ENCODE measurements at places on chromosomes 12 and 14. TPM values are rescaled to one million over a fixed set of nuclear protein-coding genes. Genes with fewer than 3 reads are reported as not detected.

GRCh38 chr12:39294715-39295114, 148.2 kb downstream of the KIF21A start:
- no peak for DNase-seq

DNA sequence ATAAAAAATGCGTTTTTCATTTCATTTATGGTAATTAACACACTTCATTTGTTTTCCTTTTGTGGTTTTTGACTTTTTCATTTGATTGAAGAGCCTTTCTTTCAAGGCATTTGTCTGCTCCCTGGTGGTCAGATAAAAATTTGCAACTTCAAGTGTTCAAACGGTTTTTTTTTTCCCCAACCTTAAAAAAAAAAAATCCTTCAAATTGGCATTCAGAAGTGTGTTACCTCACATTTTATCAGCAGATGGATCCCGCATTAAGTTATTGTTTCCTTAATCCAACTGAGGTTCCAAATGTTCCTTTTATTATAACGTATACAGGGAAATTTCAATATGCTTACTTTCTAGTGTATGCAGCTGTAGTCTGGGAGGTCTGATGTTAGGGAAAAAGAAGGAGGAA, 47.2 kb downstream of the MYF5 start:
- no peak for DNase-seq

The SOAT2 gene
- 0.92 TPM for total RNA-seq

- DNase-seq: no peak
Observed at GRCh38 chr12:48764521-48764920, 24.4 kb downstream of the ADCY6 start.

- no peak for DNase-seq
Observed at GRCh38 chr14:54440037-54440436, 1.1 kb downstream of the CNIH1 start.

GRCh38 chr12:103947871-103948555, 17.7 kb upstream of the TDG start:
- DNase-seq: no peak

GRCh38 chr12:75921622-75922289, 109.8 kb downstream of the PHLDA1 start:
- DNase-seq: no peak

The SOX5 gene
- total RNA-seq: 31.7 TPM

- DNase-seq: no peak
Observed at GRCh38 chr12:8609061-8609570, 3.5 kb downstream of the AICDA start.

GRCh38 chr14:105499256-105500035, 8.4 kb downstream of the TEDC1 start:
- no peak for DNase-seq

- no peak for DNase-seq
Observed at GRCh38 chr12:124875803-124876132, 12.1 kb upstream of the SCARB1 start.

The COX8C gene
- not detected for total RNA-seq

- DNase-seq: no peak
Observed at GRCh38 chr12:28645436-28645835, 455.2 kb downstream of the CCDC91 start.

The SDSL gene
- total RNA-seq: 33.6 TPM

The CLEC14A gene
- total RNA-seq: 6.2 TPM

The GLT1D1 gene
- total RNA-seq: 21.9 TPM

DNA sequence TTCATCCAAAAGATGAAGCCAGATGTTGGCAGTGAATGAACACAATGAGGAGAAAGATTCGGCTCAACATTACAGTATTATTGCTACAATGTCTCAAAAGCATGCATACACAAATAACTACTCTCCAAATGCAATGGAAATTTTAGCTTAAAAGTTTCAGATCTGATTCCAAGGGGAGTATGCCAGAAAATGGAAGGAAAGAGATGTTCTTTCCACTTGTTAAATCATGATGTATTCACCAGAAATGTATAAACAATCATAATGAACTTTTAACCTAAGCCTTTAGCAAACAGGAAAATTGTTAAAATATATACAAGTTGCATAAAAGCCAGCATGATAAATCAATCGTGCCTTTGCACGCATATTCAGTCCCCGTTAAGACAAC, 62.1 kb downstream of the SH2B3 start:
- no peak for DNase-seq

The CNTN1 gene
- total RNA-seq: 0.66 TPM

DNA sequence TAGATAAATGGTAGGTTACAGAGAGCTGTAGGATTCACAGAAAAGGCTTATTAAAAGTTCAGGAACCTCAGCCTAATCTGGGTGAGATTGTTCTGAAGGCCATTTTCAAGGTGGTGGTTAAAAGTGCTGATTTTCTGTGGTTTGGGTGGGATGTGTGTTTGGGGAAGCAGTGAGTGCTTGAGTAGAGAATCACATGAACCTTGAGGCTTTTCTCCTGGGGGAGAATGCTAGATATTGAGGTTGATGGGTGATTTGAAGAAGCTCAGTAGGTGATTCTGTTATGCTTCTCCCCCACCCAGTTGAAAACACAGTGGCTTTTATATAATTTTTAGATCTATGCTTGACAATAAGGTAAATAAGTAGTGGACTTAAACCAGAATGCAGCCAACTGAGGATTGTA, 420.9 kb downstream of the PCNX1 start:
- no peak for DNase-seq

All from right lobe of liver (tissue), 6 donors.